ENCODE measurements at places on chromosomes 6 and 20.

DNA sequence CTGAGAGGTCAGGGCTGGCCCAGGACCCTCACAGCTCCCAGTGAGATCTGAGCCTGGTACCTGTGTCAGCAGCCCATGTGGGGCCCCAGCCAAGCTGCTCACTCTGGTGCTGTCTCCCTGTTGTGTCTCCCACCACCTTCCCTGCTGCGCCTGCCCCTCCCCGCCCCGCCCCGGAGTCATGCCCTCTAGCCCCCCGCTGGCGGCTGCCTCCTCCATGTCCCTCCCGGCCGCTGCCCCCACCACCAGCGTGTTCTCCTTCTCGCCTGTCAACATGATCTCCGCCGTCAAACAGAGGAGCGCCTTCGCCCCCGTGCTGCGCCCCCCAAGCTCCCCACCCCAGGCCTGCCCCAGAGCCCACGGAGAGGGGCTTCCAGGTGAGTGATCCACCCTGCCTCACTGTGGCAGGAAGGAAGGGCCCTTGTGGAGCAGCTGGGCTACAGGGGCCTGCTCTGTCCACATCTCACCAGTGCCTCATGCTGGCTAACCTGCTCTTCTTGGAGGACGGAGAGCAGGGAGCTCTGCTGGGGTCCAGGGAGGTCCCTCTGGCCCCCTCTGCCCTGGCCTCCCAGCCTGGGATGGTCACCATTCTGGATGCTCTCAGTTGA lies 44.9 kb downstream of the CPXM1 start:
- DNase-seq, result no peak

GRCh38 chr20:50172347-50173013 lies 18.1 kb upstream of the CEBPB start:
- DNase-seq, result no peak

- DNase-seq, result no peak
Measured at GRCh38 chr6:17721671-17722070, 14.9 kb upstream of the NUP153 start.

DNA sequence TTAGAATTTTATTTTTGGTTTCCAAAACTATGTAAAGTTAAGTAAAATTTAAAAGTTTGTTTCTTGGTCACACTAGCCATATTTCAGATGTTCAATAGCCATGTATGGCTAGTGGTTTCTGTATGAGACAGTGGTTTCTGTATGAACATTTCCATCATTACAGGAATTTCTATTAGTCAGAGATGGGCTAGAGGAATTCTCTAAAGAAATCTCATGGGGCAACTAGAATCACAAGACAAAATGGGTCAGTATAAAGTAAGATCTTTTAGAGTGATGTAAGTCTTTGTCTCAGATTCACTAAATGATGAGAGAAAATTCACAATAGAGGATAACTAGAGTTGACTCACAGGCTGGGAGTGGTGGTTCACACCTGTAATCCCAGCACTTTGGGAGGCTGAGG lies 149.0 kb downstream of the FUT9 start:
- no peak for DNase-seq

DNA sequence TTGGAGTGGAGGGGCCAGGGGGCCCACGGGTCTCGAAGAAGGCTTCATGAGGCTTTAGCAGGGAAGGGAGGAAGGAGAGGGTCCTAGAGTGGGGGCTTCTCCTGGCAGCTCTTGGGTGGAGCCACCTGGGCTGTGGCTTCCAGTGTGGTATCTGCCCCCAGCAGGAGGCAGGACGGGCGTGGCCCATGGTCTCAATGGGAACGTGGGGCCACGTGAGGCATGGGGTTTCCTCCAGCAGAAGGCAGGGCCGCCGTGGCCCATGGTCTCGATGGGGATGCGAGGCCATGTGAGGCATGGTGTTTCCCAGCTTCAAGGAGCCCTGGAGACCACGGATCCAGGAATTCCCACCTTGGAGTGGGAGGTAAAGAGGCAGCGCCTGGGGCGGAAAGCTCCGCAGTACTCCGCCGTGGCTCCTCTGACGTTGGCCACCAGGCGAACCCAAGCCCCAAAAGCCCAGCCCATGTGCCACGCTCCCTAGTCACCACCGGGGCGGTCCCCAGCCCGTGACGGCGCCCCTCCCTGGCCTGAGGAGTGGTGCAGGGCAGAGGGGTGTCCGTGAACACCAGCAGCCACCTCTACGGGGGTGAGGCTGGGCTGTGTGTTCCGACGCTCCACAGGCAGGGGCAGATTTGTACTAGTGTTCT lies 62.0 kb upstream of the GATA5 start:
- no peak for DNase-seq

GRCh38 chr20:40952136-40952535 lies 76.5 kb upstream of the TOP1 start:
- no peak for DNase-seq

DNA sequence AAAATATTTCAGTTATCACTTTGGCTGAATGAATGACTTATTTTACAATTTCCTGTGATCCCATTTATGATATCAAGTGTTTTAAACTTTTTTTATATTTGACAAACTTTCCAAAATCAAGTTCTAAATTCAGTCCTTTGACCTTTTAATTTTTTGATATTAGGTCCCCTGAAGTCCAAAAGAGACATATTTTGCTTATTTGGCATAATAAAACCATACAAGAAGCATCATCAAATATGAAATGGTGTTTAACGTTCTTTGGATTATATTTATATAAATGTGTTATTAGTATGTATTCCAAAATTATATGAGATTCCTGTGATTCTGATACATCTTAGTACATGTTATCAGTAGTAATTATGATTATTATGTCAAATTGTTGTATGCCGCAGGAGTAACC lies 38.7 kb downstream of the ZNF133 start:
- no peak for DNase-seq

GRCh38 chr6:133548423-133549159 lies 307.4 kb downstream of the EYA4 start:
- no peak for DNase-seq

- DNase-seq, result no peak
Measured at GRCh38 chr6:80133020-80133419, 26.5 kb downstream of the BCKDHB start.

GRCh38 chr6:45661661-45662060 lies 283.9 kb upstream of the SUPT3H start:
- DNase-seq, result no peak

GRCh38 chr6:163195721-163196691 lies 218.5 kb upstream of the QKI start:
- DNase-seq, result no peak

GRCh38 chr6:9007027-9007426 lies 571.7 kb upstream of the SLC35B3 start:
- DNase-seq, result no peak

GRCh38 chr6:113073611-113074191 lies 726.6 kb downstream of the RFPL4B start:
- no peak for DNase-seq

DNA sequence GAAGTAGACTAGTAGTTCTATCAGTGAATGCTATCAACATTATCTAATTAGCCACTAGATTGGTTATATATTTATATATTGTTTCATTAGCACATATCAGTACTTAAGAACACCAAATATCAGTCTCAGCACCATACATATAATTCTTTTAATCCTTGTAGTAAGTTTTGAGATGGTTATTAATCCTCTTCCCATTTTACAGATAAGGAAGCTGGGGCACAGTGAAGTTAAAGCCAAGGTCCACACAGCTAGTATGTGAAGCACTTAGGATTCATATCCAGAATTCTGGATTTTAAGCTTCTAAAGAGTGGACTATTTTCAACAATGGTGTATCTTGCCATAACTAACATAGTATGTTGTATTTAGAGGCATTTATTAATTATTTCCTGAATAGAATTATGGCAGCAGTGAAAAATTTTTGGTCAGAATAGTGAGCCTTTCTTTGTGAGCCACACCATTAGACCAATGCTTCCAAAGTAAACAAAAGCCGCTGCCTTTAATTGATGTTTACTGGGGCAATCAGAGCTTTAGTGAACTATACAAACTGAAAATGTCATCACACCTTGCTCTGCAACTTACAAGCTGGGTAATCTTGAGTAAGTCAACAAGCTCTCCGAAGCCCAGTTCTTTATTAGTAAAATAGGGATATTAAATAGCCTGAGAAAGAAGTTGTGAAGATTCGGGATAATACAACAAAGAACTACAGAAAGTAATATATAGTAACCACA lies 41.9 kb upstream of the HBS1L start:
- no peak for DNase-seq

GRCh38 chr6:150312844-150313584 lies 55.8 kb upstream of the IYD start:
- DNase-seq, result no peak

- no peak for DNase-seq
Measured at GRCh38 chr20:43189554-43190331, at the start of gene PTPRT. PTPRT (minus strand) TSS chr20:43189906; CDS start chr20:43189733, 173 bp downstream.

- no peak for DNase-seq
Measured at GRCh38 chr6:11386323-11386722, 151.2 kb upstream of the TMEM170B start.

DNA sequence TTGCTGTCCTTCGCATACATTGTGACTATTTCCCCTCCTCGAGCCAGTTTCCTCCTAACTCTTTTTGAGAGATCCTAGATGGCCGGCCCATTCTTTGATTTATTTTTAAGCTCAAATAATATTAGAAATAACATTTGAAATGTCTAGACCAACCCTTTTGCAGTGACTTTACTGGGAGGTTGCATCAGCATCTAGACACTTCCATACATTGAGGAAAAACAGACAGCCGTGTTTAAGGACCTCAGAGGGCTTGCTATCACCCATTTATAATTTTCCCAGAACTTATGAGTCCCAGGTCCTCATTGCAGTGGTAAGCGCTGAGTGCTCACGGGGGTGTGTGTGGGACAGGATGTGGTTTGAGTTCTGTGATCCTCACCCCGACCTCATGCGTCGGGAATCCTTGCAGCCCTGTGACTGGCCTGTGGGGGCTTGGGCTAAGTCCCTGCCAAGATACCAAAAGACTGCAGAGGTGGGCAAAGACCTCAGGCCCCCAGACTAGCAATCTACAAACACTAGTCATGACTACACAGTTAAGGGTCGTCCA lies at the start of gene GPX5:
Gene GPX5, plus strand, starts transcription at position 386 of the 544 bp plus-strand sequence. Its CDS starts 133 bp downstream, at position 519.
- DNase-seq, result no peak

GRCh38 chr6:71466362-71466761 lies 177.8 kb downstream of the OGFRL1 start:
- no peak for DNase-seq

- no peak for DNase-seq
Measured at GRCh38 chr6:22433745-22434144, 135.6 kb upstream of the HDGFL1 start.

DNA sequence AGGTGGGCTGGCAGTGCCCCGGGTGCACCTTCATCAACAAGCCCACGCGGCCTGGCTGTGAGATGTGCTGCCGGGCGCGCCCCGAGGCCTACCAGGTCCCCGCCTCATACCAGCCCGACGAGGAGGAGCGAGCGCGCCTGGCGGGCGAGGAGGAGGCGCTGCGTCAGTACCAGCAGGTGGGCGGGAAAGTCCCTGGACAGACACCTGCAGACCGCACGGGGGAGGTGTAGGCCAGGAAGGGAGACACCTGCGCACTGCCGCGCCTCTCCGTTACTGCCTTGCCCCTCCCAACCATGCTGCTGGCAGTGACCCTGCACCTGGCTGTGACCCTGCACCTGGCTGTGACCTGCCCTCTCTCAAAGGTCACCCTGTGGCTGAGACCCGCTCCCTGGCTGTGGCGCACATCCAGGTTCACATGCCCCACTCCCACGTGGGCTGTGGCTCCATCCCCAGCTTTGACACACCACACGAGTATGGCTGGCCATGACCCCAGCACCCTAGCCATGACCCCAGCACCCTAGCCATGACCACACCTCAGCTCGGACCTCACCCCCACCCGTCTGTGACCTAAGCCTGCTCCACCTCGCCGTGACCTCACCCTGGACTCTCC lies 11.6 kb downstream of the RBCK1 start:
- no peak for DNase-seq

- DNase-seq, result no peak
Measured at GRCh38 chr6:136212608-136213007, 37.5 kb downstream of the MTFR2 start.

DNA sequence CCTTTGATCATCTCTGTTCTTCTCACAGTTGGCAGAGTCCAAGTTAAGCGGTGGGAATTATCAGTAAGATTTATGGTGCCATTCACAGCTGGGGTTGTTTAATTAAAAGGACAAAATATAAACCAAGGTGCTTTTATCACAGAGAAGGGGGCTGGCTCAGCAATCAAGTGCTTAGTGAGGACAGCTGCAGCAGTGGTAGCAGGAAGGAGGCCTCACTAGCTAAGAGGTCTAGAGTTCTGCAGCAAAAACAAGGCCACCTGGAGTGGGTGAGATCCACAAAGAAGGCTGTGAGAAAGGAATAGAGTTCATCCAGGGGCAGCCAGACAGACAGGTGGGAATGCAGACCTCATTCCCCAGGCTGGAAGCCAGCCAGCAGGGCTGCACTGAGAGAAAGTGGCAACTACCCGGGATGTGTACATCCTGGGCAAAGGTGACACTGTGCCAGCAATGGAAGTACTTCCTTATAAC lies 37.1 kb downstream of the PIGU start:
- no peak for DNase-seq

- no peak for DNase-seq
Measured at GRCh38 chr20:49529470-49529869, 38.5 kb downstream of the PTGIS start.

DNA sequence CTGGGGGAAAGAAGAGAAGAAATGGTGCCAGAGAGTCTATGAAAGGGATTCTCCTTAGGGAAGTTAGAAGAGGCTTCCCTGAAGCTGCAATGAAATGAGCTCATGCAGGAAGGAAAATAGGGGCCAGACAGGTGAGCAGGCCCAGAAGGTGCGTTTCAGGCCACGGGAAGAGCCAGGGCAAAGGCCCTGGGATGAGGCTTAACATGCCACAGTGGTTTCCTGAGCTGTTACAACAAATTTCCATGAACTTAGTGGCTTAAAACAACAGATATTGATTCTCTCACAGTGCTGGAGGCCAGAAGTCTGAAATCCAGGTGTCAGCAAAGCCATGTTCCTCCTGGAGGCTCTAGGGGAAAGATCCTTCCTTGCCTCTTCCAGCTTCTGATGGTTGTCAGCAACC lies 167.9 kb downstream of the TFAP2C start:
- DNase-seq, result no peak

GRCh38 chr20:58366866-58367265 lies 22.2 kb upstream of the VAPB start:
- no peak for DNase-seq

DNA sequence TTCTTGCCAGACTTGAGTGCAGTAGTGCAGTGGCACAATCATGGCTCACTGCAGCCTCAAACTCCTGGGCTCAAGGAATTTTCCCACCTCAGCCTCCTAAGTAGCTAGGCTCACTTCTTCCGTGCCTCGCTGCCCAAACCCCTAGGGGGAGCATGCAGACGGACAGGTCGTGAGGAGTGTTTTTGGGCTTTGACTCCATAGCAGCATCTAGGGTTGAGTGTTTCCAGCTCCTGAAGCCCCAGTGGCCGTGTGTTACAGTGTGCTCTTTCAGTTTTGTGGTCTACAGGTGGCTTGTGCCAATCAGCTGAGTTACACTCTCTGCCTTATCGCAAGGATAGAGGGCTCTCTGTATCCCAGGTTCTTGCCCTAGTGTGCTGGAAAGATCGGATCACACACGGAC lies 33.4 kb downstream of the NCOA3 start:
- no peak for DNase-seq

- no peak for DNase-seq
Measured at GRCh38 chr6:91865889-91866288, 1279.0 kb upstream of the MAP3K7 start.

GRCh38 chr6:108671175-108671574 lies 110.5 kb downstream of the FOXO3 start:
- no peak for DNase-seq

- DNase-seq, result no peak
Measured at GRCh38 chr6:41770381-41771057, 9.2 kb downstream of the FRS3 start.

Data from T-helper 9 cell (primary cell).